NCI-H1930 (cell line): ENCODE measurements at places on chromosomes 5 and 9.

GRCh38 chr5:85906460-85906859, 711.3 kb upstream of the COX7C start:
- DNase-seq = no peak

- DNase-seq = no peak
Measured at GRCh38 chr9:7315746-7316145, 483.8 kb downstream of the DMAC1 start.

DNA sequence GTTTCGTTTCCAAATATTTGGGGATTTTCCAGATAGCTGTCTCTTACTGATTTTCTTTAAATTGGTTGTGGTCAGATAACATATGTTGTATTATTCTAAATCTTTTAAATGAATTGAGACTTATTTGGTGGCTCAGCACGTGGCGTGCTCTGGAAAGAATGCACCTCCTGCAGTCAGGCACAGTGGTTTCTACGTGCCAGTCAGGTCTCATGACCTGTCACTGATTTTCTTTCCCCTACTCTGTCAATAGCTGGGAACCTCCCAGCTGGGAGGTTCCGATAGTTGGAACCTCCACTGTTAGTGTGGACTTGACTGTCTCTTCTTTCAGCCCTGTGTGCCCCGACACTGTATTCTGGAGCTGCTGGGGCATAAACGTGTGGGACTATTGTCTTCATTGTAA, 27.6 kb downstream of the TRIP13 start:
- DNase-seq = no peak

GRCh38 chr9:123119566-123119965, 86.1 kb downstream of the GPR21 start:
- DNase-seq = no peak

GRCh38 chr5:112401924-112402323, 17.2 kb downstream of the EPB41L4A start:
- DNase-seq = no peak

GRCh38 chr5:153632748-153633290, 142.3 kb downstream of the GRIA1 start:
- no peak for DNase-seq

DNA sequence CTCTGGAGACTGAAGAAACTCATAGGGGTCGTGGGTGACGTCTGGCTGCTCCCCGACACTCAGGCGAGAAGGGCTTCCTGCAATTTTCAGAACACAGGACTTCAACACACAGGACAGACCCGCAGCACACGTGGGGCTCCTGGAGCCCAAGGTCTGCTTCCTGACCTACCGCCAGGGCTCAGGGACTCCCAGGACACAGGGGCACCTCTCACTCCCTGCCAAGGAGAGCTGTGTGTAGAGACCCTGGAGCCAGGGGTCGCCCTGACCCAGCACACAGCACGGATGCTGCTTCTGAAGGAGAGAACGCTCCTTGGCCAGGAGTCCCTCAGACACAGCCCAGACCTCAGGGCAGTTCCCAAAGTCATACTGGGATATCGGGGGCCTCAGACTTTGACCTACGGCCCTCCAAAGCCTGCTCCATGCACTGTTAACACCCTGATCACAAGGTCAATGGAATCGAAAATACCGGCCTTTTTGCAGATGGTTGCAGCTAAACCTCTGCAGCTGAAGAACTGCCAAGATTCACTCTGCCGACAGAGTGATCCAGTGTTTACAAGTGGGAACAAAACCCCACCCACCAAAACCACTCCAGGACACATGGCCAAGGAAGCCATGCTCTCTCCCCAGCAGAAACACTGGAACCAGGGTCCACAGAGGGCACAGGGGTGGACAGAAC, 13.8 kb upstream of the ZDHHC11 start:
- DNase-seq = no peak

DNA sequence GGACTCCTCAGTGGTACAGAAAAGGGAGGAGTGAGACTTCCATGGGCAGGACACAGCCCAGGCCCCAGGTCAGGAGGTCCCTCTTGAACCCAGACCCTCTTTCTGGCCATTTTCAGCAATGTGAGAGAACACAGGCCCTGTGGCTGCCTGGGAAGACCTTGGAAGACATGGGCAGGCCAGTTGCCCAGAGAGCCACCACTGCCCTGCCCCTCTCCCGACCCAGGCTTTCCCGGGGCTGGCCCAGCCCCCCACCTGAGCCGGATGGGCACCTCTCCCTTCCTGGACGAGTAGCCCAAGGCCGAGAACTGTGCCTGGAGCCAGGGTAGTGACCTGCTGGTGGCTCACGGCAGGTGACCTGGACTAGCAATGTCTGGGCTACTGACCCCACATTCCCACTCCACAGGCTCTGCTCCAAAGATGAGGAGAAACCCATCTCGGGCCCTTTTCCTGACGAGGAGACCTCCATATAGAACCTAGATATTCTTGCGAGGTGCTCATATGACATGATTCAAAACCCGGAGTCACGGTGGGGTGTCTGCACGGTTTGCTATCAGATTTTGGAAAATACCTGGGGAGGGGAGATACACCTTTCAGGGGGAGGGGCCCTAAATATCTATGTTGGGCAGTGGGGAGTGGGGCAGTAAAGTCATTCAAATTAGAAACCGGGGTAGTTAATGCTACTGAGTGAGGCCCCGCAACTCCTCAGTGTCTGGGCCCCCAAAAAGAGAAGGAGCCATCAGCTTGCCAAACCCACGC, 59.4 kb downstream of the ZNF354C start:
- DNase-seq = no peak

DNA sequence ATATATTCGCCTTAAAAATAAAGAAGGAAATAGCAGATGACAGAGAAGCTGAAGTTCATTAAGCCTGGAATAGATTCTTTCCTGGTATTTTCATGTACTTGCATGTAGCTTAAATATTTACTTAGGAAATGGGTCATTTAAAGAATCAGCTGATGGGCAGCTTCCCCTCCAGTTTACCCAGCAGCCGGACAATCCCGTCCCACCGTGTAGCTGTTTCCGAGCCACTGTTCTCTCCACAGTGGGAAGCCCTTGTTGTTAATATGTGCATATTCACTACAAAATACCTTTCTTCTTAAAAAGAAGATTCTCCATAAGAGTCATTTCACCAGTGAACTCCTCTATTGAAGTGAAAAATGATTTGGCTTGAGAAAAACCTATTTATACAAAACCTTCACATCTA, 187.0 kb downstream of the FANCC start:
- DNase-seq = no peak

GRCh38 chr9:121975801-121976277, 117.3 kb downstream of the TTLL11 start:
- DNase-seq = no peak

DNA sequence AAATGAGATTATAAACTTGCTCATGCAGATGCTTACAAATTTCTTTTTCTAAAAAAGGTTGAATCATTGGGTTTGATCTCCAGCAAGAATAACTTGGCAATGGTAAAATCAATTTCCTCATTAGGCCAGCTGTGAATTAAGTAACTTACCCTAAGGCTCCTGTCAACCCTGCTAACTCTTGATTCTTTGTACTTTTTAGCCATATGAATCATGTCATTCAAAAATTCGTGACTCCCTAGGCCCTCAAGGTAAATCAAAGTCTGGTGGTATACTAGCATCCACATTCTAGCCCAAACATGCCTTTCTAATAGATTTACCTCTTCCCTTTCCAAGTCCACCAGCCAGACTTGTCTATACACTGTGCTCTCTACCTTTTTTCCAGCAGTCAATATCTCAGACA, 420.8 kb upstream of the BRINP1 start:
- no peak for DNase-seq

DNA sequence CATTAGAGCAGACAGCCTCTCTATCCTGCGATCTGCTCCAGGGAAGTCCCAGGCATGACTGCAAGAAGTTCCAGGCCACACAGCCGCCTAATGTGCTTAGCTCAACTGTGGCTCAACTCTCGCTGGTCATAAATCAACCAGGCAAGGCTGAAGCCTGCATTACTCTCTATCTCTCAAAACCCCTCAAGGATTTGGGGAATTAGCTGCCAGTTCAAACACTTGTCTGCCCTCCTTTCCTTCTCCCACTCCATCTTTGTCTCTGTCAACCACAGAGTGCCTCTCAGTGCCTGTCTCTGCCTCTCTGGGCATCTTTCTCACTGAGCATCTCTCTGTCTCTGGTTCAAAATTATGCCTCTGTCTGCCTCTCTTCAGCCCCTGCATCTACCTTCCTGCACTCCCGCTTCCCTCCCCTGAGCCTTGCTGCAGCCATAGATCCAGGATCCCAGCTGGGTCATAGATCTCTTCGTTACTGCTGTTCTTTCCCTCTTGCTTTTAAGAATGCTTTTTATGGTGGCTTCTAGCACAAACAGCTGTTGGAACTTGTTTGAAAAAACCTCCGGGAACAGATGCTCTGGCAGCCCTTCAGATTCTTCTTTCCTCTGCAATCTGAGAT, 27.9 kb upstream of the GALNT10 start:
- DNase-seq = no peak

GRCh38 chr5:102937894-102938293, 182.0 kb downstream of the GIN1 start:
- DNase-seq = no peak

- DNase-seq = no peak
Measured at GRCh38 chr5:88732181-88732633, 150.8 kb downstream of the MEF2C start.

DNA sequence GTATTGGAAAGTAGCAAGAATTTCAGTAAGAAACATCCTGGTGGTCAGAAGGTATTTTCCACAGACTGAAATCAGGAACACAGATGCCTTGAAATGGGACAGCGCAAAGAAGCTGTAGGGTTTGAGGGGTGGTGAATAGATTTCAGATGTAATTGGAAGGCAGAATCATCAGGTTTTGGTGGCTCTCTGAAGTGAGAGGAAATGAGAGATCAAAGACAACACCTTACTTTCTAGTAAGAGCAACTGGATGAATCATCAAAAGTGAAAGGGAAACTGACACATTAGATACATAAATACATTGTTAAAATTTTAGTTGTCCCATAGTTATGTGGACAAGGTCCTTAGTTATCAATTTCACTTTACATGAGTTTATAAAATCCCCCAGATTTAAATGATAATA, 188.2 kb upstream of the SLC27A6 start:
- no peak for DNase-seq

DNA sequence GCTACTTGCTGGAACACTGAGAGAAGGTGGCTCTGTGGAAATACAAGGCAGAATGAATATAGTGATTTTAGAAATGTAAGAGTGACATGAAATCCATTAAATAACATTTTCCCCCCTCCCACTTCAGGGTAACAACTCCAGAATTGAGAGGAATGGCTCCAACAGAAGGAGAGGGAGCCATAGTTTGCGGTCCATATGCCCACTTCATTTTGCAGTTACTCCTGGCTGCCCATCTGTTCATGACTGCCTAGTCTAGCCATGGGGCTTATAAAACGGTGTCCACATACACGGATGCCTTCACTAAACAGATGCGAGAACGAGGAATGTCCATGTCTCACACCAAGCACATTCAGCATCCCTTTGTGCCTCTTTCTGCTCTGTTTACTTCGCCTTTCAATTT, 186.7 kb downstream of the TMEM38B start:
- DNase-seq = no peak

DNA sequence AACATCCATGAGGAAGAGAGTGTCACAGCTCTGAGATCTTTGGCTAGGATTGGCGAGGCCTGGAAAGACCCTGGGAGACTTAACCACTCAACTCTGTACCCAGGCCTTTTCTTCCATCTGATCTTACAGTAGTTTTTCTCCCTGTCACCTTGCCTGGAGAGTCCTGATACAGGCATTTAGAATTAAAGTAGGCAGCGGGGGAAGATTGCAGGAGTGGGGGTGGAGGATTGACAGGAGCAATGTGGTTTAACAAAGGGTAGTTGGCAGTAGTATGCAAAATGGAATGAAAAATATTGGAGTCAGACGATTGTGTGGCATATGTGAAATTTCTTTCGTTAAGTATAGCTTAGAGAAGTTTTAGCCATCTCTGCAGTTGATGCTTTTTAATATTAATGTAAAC, 16.9 kb downstream of the TMEFF1 start:
- no peak for DNase-seq

DNA sequence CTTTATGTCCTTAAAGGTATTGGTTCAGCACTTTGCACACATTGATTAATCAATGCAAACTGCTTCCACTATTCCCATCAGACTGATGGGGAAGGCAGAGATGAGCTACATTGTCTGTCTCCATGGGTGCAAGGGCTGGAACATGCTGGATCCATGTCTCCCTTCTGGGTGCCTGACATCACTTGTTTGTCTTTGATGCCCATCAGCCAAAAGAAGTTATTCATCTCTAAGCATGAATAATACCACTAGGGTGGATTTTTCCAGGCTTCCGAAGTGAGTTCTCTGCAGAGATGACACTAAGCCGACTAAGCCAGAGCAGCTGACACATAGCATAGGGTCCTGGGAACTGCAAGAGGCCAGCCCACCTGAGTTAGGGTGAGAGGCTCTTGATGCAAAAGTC, 8.7 kb downstream of the FGF1 start:
- no peak for DNase-seq

DNA sequence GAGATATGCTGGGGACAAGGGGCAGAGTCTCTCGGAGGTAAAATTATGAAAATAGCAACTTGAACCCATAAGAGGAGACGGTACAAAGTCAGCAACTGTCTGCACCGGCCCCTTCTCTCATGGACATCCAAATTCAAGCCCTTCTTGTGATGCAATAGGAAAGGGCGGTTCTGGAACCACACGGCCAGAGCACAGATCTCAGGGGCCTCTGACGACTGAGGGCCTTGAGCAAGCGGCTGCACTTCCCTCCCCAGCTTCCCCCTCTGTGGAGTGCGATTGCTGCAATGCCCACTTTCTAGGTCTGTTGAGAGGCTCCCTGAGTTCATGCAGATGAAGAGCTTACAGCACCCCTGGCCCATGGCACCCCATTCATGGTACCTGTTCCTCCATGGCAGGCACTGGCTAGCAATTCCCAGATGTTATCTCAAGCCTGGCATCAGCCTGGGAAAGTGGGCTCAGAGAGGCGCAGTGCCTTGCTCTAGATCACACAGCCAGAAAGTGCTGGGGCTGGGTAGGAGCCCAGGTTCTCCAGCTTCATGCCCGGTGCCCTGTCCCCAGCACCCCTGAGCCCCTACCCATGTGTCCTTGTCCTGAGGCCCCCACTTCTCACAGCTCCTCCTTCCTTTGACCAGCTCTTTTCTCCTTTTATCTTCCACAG, 17.7 kb upstream of the CPLX2 start:
- no peak for DNase-seq

GRCh38 chr5:156764176-156764971, 85.7 kb upstream of the PPP1R2B start:
- no peak for DNase-seq

DNA sequence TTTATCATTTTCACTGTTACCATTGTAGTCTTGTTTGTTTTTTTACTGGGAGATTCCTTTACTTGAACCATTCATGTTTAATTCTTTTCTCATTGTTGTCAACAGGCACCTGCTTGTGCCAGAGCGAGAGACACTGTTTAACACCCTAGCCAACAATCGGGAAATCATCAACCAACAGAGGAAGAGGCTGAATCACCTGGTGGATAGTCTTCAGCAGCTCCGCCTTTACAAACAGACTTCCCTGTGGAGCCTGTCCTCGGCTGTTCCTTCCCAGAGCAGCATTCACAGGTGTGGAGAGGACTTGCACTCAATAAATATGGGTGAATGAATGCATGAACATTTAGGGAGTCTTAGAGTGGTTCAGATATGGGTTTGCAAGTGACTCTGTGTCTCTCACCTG, 37.5 kb downstream of the NUP214 start:
- DNase-seq = no peak
